ENCODE measurements at places on chromosomes 5 and 9.

DNA sequence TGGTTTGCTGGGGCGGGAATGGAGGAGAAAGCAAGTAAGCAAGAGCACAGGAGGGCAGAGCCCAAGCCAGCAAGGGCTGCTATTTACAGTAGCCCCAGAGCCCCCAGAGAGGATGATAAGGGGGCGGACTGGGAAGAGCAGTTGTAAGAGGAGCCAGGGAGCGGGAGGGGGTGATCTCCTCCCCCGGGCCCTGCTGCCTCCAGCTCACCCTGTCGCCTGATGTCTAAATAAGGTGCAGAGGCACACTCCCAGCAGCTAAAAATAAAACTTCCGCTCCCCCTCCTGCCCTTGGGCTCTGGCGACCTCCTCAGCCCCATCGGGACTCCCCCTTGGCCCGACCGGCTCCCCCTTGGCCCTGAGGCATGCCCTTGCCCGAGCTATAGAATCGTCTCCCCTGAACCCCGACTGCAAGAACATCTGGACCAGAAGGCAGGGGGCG is 14.4 kb upstream of the CCDC69 start:
- H3K27ac ChIP-seq, result peak overlapping the region; percentile 79
- H3K27me3 ChIP-seq, result no peaks in the 10 kb centered on the region
- H3K4me3 ChIP-seq, result no peak overlapping the region
- H3K36me3 ChIP-seq, result no peaks in the 10 kb centered on the region
- no peak for DNase-seq
- H3K4me1 ChIP-seq, result no peaks in the 10 kb centered on the region

DNA sequence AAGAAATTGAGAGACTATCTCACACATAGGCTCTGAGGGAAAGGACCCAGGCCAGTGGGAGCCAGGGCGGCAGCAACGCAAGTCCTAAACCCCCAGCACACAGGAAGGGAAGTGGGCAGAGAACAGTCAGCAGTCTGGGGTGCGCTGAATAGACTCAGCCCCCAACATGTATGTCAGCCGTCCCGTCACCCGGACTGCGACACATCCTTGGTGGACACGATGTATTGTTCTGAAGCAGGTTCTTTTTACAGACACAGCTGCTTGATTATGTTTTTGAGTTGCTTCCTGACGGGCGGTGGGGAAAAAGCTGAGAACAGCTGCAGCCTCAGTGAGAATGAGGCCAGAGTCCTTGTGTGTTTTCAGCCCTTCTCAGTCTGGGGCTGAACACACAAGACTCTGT is 64.1 kb upstream of the CXCL14 start:
- H3K4me3 ChIP-seq, result no peak overlapping the region
- H3K27me3 ChIP-seq, result no peaks in the 10 kb centered on the region
- H3K4me1 ChIP-seq, result no peaks in the 10 kb centered on the region
- DNase-seq, result no peak
- no peaks in the 10 kb centered on the region for H3K36me3 ChIP-seq
- no peak overlapping the region for H3K27ac ChIP-seq

DNA sequence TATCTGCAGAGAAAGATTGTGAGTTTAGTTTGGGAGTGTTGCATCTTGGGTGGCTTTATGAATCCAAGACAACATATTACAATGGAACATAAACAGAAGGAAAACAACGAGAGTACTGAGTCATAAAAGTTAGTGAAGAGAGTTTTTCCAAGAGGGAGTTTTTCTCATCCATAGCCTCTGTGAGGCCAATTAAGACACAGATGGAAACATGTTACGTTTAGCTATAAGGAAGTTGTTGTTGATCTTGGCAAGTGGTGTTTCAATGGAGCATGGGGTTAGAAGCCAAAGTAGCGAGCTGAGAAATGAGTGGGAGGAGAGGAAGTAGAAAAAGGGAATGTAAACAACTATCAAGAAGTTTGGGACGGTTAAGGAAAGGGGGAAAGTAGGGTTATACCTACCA is 53.3 kb upstream of the SPATA31D4 start:
- H3K27me3 ChIP-seq, result no peaks in the 10 kb centered on the region
- no peaks in the 10 kb centered on the region for H3K36me3 ChIP-seq
- H3K4me3 ChIP-seq, result no peak overlapping the region
- DNase-seq, result no peak
- H3K27ac ChIP-seq, result peak overlapping the region; percentile 21

DNA sequence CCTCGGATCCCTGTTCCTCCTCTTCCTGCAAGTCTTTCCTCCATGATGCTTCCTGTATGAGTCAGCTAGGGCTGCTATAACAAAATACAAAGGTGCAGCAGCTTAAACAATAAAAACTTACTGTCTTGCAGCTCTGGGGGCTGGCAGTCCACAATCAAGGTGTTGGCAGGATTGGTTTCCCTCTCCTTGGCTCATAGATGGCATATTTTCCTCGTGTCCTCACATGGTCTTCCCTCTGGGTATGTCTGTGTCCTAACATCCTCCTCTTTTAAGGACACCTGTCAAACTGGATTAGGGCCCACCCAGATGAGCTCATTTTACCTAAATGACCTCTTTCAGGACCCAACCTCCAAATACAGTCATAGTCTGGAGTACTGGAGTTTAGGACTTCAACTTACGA is 117.5 kb downstream of the MED10 start:
- no peaks in the 10 kb centered on the region for H3K27me3 ChIP-seq
- no peak for DNase-seq
- peak overlapping the region; percentile 9 for H3K27ac ChIP-seq
- no peaks in the 10 kb centered on the region for H3K36me3 ChIP-seq
- peaks cover 16% of the 10 kb centered on the region for H3K4me1 ChIP-seq

- no peak overlapping the region for H3K4me3 ChIP-seq
- H3K27ac ChIP-seq, result no peak overlapping the region
- H3K36me3 ChIP-seq, result no peaks in the 10 kb centered on the region
- no peaks in the 10 kb centered on the region for H3K27me3 ChIP-seq
- H3K4me1 ChIP-seq, result no peaks in the 10 kb centered on the region
Observed at GRCh38 chr9:88219601-88220000, 81.3 kb upstream of the SPATA31C2 start.

DNA sequence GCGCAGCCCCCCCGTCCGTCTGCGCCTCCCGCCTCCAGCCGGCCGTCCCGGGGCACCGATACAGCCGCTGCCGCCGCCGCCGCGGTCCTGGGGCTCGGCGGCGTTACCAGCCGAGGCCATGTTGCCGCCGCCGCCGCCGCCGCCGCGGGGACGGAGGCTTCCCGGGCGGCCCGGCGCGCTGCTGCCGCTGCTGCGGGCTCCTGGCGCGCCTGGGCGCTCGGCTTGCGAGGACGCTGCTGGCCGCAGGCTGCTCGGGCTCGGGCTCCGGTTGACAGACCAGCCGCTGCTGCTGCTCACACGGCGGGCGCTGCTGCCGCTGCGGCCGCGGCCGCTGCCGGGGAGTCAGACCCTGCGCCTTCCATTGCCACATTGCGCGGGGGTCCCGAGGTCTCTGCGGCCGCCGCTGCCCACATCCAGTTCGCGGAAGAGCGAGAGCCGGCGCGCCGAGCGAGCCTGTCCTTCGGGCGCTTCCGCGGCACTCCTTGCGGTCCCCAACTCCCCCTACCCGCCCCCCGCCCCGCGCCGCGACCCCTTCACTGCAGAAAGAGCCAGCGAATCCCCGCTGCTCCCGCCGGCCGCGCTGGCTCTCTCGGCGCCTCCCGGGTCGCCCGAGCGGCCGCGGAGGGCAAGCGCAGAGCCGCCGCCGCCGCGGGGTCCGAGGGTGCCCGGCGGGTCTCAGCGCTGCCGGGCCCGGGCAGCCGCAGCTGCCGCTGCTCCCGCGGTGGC is 8.4 kb downstream of the PTCH1 start:
- no peaks in the 10 kb centered on the region for H3K36me3 ChIP-seq
- peak overlapping the region; percentile 89 for H3K4me3 ChIP-seq
- H3K4me1 ChIP-seq, result peaks cover 51% of the 10 kb centered on the region
- no peak for DNase-seq
- peaks cover 6% of the 10 kb centered on the region for H3K27me3 ChIP-seq

DNA sequence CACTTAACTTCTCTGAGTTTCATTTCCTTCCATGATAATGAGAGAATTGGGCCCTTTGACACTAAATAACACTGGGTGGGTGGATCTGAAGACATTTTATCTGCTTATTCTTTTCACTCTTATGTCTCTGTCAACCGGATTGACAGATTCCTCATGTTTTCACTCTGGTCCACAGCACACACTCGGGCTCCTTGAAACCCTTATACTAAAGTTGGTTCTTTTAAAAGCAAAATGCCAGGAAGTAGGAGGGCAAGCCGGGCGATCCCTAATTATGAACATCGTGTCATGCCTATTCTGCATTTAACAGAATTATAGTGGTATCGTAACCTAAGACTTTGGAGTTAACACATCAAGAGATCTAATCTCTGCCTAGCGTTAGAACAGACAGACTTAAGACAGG is 28.2 kb upstream of the CREBRF start:
- DNase-seq, result no peak
- no peak overlapping the region for H3K27ac ChIP-seq
- no peak overlapping the region for H3K4me3 ChIP-seq
- no peaks in the 10 kb centered on the region for H3K36me3 ChIP-seq
- H3K4me1 ChIP-seq, result peaks cover 21% of the 10 kb centered on the region

- no peak overlapping the region for H3K4me3 ChIP-seq
- no peaks in the 10 kb centered on the region for H3K27me3 ChIP-seq
- peaks cover 43% of the 10 kb centered on the region for H3K4me1 ChIP-seq
- H3K36me3 ChIP-seq, result no peaks in the 10 kb centered on the region
- peak overlapping the region; percentile 12 for H3K27ac ChIP-seq
Observed at GRCh38 chr9:27535701-27536118, 6.1 kb upstream of the MOB3B start.

- peak overlapping the region; percentile 40 for H3K4me3 ChIP-seq
- DNase-seq, result no peak
- peak overlapping the region; percentile 52 for H3K27ac ChIP-seq
- peaks cover 57% of the 10 kb centered on the region for H3K4me1 ChIP-seq
- H3K36me3 ChIP-seq, result no peaks in the 10 kb centered on the region
- H3K27me3 ChIP-seq, result no peaks in the 10 kb centered on the region
Observed at GRCh38 chr9:114156657-114157421, 1.5 kb downstream of the COL27A1 start.

DNA sequence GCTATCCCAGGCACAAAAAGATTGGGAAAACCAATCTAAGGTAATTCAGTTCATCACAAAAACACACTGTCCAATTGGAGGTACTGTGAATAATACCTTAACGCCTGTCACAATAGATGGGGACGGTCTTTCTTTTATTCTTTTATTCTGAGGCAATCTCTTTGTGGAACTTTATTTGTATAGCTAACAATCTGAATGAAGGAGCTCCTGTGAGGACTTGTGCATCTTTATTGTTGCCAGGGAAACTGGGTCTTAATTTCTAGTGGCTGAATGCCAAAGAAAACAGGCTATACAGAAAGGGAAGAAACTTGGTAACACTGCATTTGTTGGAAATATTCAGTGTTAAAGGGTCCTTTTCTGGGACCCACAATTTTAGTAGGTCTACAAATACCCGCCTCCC is 546.9 kb upstream of the C9orf72 start:
- peaks cover 11% of the 10 kb centered on the region for H3K4me1 ChIP-seq
- no peak for DNase-seq
- no peak overlapping the region for H3K27ac ChIP-seq
- no peaks in the 10 kb centered on the region for H3K27me3 ChIP-seq
- no peaks in the 10 kb centered on the region for H3K36me3 ChIP-seq

- H3K36me3 ChIP-seq, result no peaks in the 10 kb centered on the region
- H3K4me3 ChIP-seq, result no peak overlapping the region
- H3K27ac ChIP-seq, result no peak overlapping the region
Observed at GRCh38 chr5:139962445-139962844, 80.7 kb downstream of the NRG2 start.
